ENCODE measurements at places on chromosomes 3 and 15.

DNA sequence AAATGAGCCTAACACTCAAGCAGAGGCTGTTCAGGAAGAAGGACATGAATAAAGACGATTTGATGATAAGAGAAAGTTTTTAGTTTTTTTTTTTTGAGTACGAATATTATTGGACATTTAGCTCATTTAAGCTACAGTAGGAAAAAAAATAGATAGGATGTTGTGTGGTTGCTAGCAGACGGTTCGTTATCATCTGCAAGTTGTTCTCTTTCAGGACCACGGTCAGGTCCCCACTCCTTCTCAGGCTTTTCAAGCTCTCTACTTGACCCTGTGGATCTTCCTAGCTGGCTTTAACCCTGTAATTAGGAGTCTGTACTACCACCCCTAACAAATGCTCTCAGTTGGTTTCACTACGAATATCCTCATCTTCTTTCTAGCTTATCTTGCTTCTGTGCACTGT lies 1.1 kb downstream of the KCNH8 start:
- DNase-seq: no peak

DNA sequence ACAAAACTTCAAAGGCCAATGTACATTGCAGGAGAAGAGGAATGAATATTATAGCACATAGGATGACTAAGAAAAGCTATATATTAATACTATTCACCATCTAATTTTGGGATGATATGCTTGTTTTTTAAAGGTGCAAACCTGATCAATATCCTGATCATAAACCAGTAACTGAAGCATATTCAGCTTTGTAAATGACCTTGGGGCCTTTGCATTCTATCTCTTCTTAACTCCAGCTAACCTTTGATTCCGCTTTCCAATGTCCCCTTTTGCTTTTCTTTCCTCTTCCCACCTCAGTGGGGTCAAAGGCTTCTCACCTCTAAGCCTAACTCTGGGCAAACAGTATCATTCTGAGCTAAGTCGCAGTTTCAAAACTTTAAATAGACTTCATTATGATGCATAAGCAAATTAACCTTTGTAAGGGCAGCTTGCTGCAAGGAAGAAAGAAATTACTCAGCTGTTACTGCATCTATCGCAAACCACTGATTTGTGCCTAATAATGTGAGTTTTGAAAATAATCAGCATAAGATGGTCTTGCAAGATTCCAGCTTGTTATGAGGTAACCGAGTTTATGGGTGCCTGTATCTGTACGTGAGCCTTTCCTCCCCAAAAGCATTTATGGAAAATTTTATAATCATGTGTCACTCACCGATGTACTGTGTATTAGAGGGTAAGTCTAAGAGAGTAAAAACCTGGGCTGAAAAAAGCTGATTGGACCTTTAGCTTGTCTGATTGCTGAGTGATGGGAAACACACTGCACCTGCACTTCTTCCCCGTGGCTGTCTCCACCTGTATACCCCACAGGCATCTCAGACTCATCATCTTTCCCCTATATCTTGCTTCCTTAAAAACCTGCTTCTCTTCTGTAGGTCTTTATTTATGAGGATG lies 116.8 kb downstream of the TPRG1 start:
- no peak for DNase-seq

- no peak for DNase-seq
These were observed 30.4 kb downstream of the MECOM start for GRCh38 chr3:169633105-169633504.

GRCh38 chr15:28888900-28889299 lies 3.1 kb downstream of the APBA2 start:
- no peak for DNase-seq

GRCh38 chr15:78909791-78910228 lies 35.0 kb downstream of the CTSH start:
- DNase-seq: no peak

DNA sequence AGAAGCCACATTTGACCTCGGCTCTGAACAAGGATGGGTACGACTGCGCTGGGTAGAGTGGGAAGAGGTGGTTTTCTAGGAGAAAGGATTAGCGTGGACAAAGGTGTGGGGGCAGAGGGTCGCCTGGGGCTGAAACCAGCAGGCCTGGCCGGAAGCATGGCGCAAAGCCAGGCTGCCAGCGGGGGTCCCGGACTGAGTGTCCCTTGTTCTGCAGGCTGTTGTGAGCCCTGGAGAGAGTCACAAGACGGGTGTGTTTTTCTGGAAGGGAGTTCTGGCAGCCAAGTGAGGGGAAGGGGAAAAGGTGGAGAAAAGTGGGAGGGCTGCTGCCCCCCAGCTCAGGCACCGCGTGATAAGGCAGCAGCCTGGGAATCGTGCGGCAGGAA lies 98.5 kb upstream of the MEF2A start:
- DNase-seq: no peak

DNA sequence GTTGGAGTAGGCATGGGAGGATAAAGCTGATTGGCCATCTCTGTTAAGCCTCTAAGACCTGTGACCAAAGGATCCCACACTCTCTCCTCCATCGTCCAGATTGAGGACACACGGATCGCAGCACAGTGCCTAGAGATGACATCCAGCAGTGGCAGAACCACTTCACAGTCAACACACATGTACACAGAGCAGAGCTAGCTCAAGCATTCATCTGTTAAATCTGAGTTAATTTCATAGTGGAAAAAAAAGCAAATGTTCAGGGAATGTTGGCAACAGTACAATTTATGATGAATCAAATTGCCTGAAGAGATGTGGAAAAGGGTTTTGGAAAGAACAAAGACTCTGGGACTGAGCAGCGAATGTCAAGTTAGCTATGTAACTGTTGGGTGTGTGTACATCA lies 108.1 kb upstream of the PLAAT1 start:
- no peak for DNase-seq

DNA sequence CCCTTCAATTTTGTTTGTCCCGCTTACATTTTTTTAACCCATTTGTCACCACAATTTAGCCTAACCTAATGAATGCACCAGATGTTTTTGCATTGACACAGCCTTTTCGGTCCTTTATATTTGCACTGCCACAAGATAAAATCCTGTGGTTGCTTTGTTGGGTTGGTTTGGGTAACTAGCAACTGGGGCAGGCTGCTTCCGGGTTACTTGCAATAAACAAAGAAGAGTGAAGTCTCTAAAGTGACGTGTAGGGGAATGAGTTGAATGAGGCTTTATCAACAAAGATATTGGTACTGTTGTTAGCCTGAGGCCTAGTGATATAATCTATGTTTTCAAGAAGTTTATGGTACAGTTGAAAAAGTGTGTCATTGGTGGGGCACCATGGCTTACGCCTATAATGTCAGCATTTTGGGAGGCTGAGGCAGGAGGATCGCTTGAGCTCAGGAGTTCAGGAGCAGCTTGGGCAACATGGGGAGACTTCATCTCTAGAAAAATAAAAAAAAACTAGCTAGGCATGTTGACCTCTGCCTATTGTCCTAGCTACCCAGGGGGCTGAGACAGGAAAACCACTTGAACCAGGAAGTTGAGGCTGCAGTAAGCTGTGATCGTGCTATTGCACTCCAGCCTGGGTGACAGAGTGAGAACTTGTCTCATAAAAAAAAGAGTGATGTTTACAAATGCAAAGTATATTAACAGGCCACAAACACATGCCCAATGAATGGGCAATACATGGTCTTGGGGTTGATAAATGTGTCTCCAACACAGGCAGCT lies 121.8 kb downstream of the OXSM start:
- no peak for DNase-seq

GRCh38 chr3:35665390-35666055 lies 26.2 kb downstream of the ARPP21 start:
- peak; percentile 2 for DNase-seq

DNA sequence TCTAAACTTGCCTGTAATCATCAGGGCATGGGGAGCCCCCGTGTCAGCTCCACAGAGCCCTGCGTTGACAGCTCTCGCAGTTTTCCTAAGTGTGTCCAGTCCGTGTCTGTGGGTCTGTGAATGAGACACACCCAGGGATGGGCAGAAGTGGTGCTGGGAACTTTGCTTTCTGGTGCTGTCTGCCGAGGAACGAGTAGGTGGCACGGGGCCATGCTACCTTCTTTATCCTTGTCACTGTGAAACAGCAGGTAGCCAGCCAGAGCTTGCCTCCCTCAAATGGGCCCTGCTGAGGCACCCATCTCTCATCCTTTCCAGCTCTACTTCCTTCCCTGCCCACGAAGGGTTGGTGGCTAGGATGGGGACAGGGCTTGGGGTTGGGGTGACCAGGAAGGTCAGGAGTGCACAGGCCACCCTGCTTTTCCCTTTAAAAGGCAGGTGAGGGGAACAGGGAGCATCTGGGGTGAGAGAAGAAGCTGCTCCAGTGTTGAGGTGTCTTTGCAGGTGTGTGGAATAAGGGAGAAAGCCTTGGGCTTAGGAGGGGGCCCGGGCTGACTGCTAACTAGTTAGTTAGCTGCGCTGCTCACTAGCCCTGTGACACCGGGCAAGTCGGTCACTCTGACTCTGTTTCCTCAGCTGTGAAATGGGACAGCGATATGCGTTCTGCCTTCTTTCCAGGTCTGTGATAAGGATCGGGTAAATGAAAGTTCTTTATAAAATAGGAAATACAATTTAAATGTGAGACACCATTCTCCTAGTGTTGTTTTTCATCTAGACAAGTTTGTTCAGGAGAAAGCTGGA lies 27.9 kb downstream of the PDIA5 start:
- DNase-seq: no peak

GRCh38 chr3:156246961-156247725 lies 126.8 kb downstream of the KCNAB1 start:
- no peak for DNase-seq

DNA sequence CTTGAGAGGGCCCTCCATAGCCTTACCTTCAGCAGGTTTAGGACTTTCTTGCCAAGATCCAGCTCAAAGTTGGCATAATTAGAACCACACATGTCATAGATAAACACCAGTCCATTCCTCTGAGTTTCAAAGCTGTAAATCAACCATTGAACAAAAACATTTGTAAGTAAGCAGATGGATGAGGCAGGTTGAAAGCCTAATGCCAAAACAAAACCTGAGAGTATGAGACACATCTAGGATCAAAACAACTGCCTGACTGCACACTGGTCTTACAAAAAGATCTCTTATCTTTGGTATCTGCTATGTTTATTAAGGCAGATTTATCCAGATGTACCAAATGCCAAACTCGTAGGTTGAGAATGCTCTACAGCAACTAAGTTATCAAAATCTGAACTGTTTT lies 61.9 kb downstream of the PTPN9 start:
- DNase-seq: no peak

- DNase-seq: no peak
These were observed 7.9 kb downstream of the AMOTL2 start for GRCh38 chr3:134366221-134366927.

GRCh38 chr3:55609230-55609827 lies 122.2 kb upstream of the WNT5A start:
- DNase-seq: no peak

GRCh38 chr15:42890161-42890913 lies 30.2 kb downstream of the TTBK2 start:
- DNase-seq: no peak

GRCh38 chr3:79490165-79491028 lies 277.4 kb downstream of the ROBO1 start:
- DNase-seq: no peak

GRCh38 chr3:154952553-154952952 lies 127.6 kb upstream of the MME start:
- no peak for DNase-seq

GRCh38 chr3:4495294-4496086 lies 2.3 kb downstream of the ITPR1 start:
- no peak for DNase-seq

GRCh38 chr3:21059404-21059803 lies 691.6 kb downstream of the ZNF385D start:
- DNase-seq: no peak

DNA sequence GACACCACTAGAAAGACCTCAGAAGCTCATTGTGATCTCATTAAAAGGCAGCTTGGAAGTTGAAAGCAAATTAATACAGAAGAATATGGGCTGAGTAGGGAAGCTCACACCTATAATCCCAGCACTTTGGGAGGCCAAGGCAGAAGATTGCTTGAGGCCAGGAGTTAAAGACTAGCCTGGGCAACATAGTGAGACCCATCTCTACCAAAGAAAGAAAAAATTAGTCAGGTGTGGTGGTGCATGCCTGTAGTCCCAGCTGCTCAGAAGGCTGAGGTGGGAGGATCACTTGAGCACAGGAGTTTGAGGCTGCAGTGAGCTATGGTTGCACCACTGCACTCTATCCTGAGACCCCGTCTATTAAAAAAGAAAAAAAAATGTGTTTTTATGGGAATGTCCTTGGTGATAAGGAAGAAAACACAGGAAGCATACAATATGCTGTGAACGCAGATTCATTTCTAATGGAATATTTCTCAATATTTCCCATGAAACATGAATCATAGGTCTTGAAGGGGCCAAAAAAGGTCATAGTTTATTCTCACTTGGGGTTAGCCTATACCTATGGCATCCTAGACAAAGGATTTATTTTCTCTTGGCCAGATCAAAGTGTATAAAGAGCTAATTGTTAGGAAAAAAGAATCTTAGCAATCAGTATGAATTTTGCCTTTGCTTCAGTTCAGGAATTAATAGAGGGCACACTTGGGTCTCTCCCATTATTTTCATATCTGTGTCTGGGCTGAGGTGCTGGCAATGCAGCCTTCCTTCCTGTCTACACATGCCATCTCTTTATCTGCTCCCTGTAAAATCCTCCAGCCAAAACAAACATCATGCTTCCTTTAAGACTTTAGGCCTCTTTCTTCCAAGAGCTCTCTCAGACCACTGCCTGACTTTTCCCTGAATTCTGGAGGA lies 98.2 kb downstream of the FNDC3B start:
- DNase-seq: no peak

DNA sequence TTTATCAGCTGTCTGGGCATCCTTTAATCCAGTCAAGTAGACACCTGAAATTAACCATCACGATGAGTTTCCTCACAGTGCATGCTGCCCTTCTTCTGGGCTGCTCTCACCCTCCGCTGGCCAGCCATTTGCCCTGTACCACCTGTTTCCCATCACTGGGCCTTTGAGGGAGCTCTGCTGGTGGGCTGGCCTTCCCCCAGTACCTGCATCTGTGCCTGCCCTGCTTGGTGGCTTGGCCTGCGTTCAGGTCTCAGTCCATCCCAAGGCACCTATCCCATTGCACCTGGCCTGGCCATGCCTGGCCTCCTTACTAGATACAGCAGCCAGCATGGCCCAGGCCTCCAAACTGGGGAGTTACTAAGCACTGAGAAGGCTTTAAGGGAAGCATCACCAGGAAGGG lies 413.2 kb downstream of the NTRK3 start:
- DNase-seq: no peak

DNA sequence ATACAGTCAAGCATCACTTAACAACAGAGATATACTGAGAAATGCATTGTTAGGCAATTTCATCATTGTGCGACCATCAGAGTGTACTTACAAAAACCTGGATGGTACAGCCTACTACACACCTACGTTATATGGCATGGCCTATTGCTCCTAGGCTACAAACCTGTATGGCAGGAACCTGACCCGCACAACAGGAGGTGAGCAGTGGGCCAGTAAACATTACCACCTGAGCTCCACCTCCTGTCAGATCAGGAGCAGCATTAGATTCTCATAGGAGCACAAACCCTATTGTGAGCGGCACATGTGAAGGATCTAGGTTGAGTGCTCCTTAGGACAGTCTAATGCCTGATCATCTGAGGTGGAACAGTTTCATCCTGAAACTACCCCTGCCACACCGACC lies 89.7 kb downstream of the SCAPER start:
- no peak for DNase-seq

- DNase-seq: no peak
These were observed 44.3 kb upstream of the EIF1B start for GRCh38 chr3:40265181-40265580.

- DNase-seq: no peak
These were observed 54.3 kb upstream of the FGD5 start for GRCh38 chr3:14764331-14765059.
